Naive thymus-derived CD8-positive, alpha-beta T cell (primary cell): ENCODE measurements at places on chromosomes 11 and 22. TPM values are rescaled to one million over a fixed set of nuclear protein-coding genes. Genes with fewer than 3 reads are reported as not detected.

GRCh38 chr11:114027926-114028325 lies 31.6 kb upstream of the ZBTB16 start:
- no peak for DNase-seq

LRRN4CL gene
- not detected for total RNA-seq

SLC22A8 gene
- total RNA-seq, result not detected

GRCh38 chr11:20080032-20080685 lies 80.1 kb downstream of the DBX1 start:
- no peak for DNase-seq

PGA5 gene
- not detected for total RNA-seq
